Activated CD4-positive, alpha-beta T cell treated with anti-CD3 and anti-CD28 coated beads for 24 hours (primary cell): ENCODE measurements at places on chromosomes 16 and 17.

GRCh38 chr17:57873261-57874057 is 23.6 kb upstream of the MRPS23 start:
- no peak for DNase-seq

GRCh38 chr16:19524616-19525384 is 1.1 kb downstream of the CCP110 start:
- DNase-seq: no peak

GRCh38 chr17:72614871-72615626 is 477.4 kb downstream of the SLC39A11 start:
- no peak for DNase-seq

- no peak for DNase-seq
Measured at GRCh38 chr17:10756619-10757018, 26.8 kb upstream of the TMEM220 start.

- no peak for DNase-seq
Measured at GRCh38 chr16:59880611-59881010, 1146.5 kb upstream of the GOT2 start.

DNA sequence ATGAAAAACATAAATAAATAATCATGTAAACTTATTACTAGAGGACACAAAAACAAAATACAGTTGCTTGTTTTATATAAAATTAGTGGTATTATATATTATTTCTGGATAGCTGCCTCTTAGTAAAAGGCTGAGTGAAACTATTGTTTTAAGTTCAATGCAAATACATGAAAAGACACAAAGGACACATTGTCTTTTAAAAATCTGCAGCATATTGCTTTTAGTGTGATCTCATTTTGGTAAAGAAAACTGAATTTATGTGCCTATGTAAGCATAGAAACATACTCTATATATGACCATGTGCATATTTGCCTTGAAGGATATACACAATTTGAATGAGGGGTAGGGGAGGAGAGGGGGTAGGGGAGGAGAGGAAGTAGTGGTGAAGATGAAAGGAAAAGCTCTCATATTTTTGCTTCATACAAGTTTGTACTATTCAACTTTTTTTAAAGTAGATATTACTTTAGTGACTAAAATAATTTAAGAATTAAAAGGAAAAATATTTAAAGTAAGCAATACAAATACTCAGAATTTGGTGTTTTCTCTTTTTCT is 5.8 kb downstream of the ABCA10 start:
- no peak for DNase-seq

GRCh38 chr16:77548151-77548550 is 113.3 kb upstream of the ADAMTS18 start:
- DNase-seq: no peak
